GM23248 (cell line): ENCODE measurements at places on chromosomes 12 and 14.

DNA sequence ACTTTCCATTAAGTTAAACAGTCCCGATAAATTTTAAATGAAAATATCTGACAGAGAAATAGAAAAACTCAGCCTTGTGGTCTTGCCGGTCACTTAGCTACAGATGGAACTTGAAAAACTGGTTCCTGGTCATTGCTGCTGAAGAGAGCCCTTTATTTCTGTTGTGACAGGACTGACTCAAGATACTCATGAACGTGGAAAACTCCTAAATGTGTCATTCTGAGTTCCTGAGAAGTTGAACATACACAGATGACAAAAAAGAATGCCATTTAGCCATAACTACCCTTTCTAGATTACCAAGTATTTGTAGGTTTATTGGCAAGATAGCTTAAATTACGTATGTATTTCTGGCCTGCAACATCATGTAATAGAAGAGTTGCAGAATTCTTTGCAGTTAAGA lies 134.2 kb downstream of the HMGA2 start:
- no peaks in the 10 kb centered on the region for H3K27me3 ChIP-seq
- no peak overlapping the region for H3K4me3 ChIP-seq
- peaks cover 48% of the 10 kb centered on the region for H3K4me1 ChIP-seq
- DNase-seq: peak; percentile 40

DNA sequence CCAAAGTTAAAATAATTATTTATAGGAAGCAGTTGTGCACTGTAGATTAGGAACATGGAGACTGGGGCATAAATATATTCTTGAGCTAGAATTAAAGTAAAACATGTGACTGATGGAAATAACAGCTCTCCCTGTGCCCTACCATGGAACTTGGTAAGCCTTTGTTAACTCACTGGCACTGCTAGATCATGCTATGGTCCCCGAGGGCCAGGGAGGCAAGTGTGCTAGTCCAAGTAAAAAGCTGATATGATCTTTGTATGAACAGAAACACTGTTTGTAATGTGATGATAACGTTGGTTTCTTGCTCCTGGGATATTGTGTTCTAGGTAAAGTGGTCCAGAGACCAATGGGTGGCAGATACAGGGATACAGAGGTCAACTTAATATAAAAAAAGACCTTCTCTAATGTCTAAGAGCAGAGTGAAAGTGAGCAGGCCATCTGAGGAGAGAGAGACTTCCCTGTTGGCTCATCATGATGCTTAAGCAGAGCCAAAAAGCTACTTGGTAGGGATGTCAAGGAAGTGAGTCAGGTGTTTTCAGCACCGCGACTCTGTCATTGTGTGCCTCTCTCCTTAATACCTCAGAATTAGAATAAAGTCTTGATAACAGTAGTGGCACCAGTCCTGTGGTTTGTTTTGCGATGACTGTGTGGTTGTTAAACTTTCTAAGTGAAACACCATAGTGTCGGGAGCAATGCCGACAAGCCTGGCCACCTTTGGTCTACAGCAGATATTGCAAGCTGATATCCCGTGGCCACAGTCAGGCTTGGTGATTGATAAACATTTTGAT lies 27.6 kb downstream of the BICD1 start:
- H3K27me3 ChIP-seq: no peaks in the 10 kb centered on the region
- DNase-seq: peak; percentile 88
- no peaks in the 10 kb centered on the region for H3K36me3 ChIP-seq
- peaks cover 21% of the 10 kb centered on the region for H3K4me1 ChIP-seq
- no peak overlapping the region for H3K4me3 ChIP-seq

GRCh38 chr14:97592341-97592980 lies 795.3 kb downstream of the VRK1 start:
- no peak overlapping the region for H3K4me3 ChIP-seq
- H3K36me3 ChIP-seq: no peaks in the 10 kb centered on the region
- H3K4me1 ChIP-seq: no peaks in the 10 kb centered on the region
- H3K27ac ChIP-seq: no peak overlapping the region

- no peak overlapping the region for H3K27ac ChIP-seq
- H3K36me3 ChIP-seq: no peaks in the 10 kb centered on the region
- H3K27me3 ChIP-seq: no peaks in the 10 kb centered on the region
- H3K4me1 ChIP-seq: no peaks in the 10 kb centered on the region
- no peak for DNase-seq
Observed at GRCh38 chr12:46814143-46814542, 11.7 kb downstream of the SLC38A4 start.

DNA sequence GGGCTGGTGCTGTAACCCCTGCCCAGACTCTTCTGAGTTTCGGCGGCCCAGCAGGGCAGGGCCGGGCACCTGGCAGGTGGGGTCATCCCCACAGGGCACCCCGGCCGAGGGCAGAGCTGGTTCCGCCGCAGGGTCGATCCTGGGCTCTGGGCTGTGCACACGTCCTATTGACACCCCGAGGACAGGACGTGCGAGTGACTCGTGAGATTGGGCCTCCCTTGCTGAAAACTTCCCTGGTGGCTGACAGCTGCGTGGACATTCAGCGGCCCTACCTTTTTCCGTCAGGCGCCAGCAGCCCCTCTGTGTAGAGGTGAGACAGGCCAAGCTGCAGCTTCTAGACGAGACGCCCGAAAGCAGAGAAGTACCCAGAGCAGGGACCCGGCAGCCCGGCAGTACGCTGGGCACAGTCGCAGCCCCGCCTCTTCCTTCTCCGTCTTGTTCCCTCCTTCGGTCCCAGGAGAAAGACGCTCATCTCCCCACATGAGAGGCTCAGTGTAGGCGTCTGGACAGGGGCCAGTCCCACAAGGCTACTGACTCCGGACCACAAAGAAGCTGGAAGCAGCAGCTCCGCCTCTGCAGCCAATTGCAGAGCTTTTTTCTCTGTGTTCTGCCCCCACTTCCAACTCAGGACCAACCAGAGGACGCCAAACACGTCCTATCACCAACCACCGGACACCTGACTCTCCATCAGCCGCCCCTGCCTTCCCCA lies at the start of gene LRCOL1:
Gene LRCOL1 (minus strand): TSS at position 532 of the 709 bp plus-strand sequence. CDS start 4,331 bp downstream, outside the sequence.
- peaks cover 57% of the 10 kb centered on the region for H3K27me3 ChIP-seq
- H3K27ac ChIP-seq: no peak within 1 kb of the TSS
- DNase-seq: peak; percentile 77
- no peaks in the 10 kb centered on the region for H3K4me1 ChIP-seq
